Stimulated activated CD4-positive, alpha-beta T cell treated with anti-CD3 and anti-CD28 coated beads, Interleukin-12 subunit alpha, Interleukin-12 subunit beta, amount 100 ng/mL, for 4 hours (primary cell): ENCODE measurements at places on chromosomes 1 and 21.

DNA sequence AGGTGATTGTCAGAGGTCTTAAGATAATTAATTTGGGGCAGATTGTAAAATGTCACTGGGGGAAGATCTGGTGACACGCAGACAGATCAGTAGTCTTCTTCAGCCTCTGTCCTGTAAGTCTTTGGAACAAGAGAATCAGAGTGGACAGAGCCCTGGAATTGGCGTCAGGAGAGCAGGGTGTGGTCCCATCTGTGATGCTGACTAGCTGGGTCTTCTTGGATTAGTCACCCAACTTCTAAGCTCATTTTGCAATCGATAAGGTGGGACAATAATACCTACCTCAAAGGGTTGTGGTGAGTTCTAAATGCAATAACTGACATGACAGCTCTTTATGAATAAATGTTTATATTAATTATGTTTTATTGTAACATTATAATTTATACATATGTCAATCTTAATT is 4.8 kb downstream of the FASLG start:
- no peak for DNase-seq

- DNase-seq: peak; percentile 50
Observed at GRCh38 chr1:182601416-182601786, 2.8 kb downstream of the RGS16 start.

DNA sequence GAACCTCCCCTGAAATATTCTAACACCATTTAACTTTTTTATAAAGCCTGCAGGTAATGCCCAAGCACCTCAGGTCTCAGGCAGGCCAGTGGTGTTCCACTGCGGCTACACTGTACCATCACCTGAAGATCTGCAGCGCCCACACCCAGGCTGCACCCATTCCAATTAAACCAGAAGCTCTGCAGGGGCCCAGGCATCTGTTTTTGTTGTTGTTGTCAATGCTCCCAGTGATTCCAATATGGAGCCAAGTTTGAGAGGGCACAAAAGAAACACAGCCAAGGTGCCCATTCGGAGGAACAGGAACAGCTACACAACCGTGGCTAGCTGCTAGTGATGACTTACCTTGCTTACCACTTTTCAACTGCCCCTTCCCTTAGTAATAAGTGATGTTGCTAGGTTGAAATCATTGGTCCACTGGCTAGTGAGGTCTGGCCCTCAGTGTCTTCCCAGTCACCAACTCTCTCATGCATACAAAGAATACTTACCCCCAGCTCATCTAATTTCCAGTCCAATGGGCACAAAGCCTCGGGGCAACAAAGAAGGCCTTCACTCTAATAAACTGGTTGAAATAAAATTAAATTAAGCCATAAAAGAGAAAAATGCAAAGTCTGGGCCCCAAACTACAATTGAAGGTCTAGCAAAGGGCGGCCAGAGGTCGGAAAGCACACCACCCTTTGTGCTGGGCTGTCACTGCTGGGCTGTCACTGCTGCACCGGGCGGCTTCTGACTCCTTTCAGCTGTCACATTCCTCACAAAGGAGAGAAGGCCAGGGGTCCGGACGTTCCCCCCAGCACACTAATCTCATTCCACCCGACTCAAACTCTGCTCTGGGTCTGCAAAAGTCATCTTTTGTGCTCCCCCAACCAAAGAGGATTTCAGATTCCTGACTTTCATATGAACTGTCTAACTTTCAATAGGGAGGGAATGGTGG is 34.9 kb downstream of the SIPA1L2 start:
- no peak for DNase-seq

DNA sequence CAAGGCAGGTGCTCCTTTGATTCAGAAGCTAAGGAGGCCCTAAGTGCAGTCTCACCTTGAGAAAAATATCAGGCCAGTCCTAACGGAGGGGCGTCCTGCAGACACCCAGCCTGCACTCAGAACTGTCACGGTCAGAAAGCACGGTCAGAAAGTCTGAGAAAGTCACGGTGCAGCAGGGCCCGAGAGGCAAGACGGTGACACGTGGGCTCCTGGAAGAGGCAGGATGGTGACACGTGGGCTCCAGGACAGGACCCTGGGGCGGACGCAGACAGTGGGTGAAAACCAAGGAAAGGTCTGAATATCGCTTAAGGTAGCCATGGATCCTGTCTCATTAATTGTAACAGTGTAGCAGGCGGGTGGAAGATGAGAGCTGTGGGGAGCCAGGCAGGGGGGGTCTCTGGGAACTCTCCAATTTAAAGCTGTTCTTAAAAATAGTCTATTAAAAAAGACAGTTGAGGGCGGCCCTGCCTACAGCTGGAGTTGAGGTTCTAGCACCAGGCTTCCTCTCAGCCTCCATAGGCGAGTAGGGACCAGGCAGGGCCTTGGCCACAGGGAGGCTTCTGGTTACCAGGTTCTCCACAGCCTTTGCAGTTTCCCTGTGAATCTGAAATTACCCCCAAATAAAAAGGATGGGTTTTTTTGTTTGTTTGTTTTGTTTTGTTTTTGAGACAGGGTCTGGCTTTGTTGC is 65.2 kb downstream of the FAAP20 start:
- DNase-seq: no peak

DNA sequence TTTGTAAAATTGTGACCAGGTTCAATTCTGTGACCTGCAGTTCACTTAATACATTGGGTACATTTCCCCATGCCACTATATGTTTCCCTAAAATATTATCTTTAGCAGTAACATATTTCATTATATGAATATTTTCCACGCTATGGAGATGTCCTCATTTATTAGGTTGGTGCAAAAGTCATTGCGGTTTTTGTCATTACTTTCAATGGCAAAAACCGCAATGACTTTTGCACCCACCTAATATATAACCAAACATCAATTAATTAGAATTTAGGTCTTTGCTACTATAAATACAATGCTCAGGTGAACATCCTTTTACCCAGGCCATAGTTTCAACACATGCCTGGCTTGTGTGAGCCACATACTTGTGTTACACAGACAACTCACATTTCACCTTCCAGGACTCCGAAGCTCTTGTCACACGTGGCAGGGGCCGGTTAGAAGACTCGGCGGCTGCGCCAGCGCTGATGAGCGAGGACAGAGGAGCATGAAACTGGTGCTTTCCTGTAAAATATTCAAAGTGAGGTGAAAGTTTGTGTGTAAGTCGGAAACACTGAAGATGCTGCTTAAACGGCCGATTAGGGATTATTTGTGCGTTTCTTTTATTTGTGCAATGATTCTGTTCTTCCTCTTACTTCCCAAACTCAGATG is 215.5 kb downstream of the KIF26B start:
- DNase-seq: no peak

- no peak for DNase-seq
Observed at GRCh38 chr1:176051402-176051801, 155.7 kb downstream of the COP1 start.
